ENCODE measurements at places on chromosomes 11 and 22.

- DNase-seq, result no peak
These were observed 70.7 kb upstream of the THY1 start for GRCh38 chr11:119493712-119494111.

- no peak for DNase-seq
These were observed 11.2 kb upstream of the CHST1 start for GRCh38 chr11:45676522-45677095.

- DNase-seq, result no peak
These were observed 11.8 kb downstream of the SWAP70 start for GRCh38 chr11:9675691-9676090.

GRCh38 chr22:45082795-45083194, 73.0 kb upstream of the PHF21B start:
- no peak for DNase-seq

- DNase-seq, result no peak
These were observed 76.0 kb downstream of the PACSIN2 start for GRCh38 chr22:42938976-42939375.

- no peak for DNase-seq
These were observed 43.4 kb downstream of the FAT3 start for GRCh38 chr11:92267968-92268367.

- DNase-seq, result no peak
These were observed 1.0 kb upstream of the HTATIP2 start for GRCh38 chr11:20362481-20362880.

- no peak for DNase-seq
These were observed 8.0 kb downstream of the TMPRSS6 start for GRCh38 chr22:37101311-37102066.

DNA sequence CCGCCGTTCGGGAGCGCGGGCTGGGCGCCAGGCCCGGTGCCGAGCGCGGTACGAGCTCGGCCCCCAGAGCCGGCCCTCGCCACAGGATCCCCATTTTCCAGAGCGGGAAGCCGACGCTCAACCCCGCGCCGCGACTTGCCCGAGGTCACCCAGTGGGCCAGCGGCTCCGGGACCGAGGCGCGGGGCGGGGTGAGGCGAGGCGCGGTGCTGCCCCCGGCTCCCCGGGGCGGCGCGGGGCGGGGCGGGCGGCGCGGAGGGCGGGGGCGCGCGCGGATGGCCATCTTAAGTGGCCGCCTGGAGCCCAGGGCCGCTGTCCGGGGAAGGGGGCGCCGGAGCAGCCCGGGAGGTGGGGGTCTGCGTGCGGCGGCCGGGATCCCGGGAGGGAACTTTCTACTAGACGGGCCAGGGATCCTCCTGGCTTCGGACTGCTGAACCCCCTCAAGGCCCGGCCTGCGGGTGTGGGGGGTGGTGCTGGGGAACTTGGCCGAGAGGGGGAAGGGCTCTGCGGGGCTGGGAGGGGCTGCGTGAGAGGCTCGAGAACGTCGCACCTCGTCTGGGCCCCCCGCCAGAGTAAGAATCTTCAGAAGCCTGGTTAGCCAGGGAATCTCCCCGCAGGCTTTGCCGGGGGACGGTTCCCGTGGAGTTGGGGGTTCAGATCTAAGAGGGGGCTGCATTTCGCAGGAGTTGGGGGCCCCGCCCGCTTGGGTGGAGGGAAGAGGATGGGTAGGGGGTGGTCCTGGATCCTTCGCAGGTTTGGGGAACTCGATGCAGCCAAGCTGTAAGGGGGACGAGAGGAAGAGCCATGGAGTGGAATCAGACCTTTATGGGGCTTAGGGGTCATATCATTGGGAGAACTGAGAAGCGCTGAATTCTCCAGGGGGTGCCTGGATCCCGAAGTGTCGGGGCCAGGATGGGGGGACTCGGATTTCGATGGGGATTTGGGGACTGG, 678 bp upstream of the INPPL1 start:
- peak; percentile 92 for DNase-seq

DNA sequence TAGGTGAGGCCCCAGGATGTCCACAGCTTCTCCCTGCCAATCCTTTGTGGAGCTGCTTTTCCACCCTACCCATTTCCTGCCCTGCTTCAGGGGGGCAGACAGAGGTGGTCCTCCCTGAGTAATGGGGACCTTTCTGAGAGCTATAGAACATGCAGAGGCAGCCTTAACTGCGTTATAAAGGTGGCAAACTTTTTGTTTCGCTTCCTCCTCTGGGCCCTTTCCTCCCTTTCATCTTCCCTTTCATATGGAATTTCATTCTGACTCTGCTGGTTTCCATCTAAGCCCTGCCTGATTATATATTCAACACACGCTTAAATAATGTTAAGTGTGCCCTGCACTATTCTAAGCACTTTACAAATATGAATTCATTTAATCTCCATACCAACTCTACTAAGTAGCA, 169.3 kb upstream of the E2F8 start:
- DNase-seq, result no peak

DNA sequence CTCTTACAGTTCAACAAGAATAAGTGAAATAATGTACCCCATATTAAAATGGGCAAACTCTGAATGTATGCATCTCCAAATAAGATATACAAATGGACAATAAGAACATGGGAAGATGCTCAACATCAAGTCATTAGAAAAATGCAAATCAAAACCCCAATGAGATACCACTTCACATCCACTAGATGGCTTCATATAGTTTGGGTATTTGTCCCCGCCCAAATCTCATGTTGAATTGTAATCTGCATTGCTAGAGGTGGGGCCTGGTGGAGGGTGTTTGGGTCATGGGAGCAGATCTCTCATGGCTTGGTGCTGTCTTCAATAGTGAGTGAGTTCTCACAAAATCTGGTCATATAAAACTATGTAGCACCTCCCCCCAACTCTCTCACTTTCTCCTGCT, 5.7 kb downstream of the MPZL2 start:
- peak; percentile 72 for DNase-seq

GRCh38 chr22:50481440-50482106, at the start of gene ADM2:
Gene ADM2 (plus strand): TSS chr22:50481543. CDS start chr22:50481848, 305 bp downstream.
- DNase-seq, result no peak

- DNase-seq, result no peak
These were observed 12.8 kb downstream of the MACROD1 start for GRCh38 chr11:64152841-64153691.

- DNase-seq, result no peak
These were observed 5.6 kb downstream of the ALX4 start for GRCh38 chr11:44304091-44305025.

- no peak for DNase-seq
These were observed 33.4 kb downstream of the INSC start for GRCh38 chr11:15148169-15148568.

GRCh38 chr22:34508797-34509196, 557.2 kb upstream of the ISX start:
- no peak for DNase-seq

- no peak for DNase-seq
These were observed 41.4 kb downstream of the DGCR2 start for GRCh38 chr22:19080853-19081252.

GRCh38 chr22:45496451-45496941, 6.2 kb upstream of the FBLN1 start:
- no peak for DNase-seq

GRCh38 chr11:69866648-69867047, 47.4 kb upstream of the FGF3 start:
- no peak for DNase-seq

GRCh38 chr11:7632211-7632610, 41.1 kb downstream of the CYB5R2 start:
- DNase-seq, result no peak

DNA sequence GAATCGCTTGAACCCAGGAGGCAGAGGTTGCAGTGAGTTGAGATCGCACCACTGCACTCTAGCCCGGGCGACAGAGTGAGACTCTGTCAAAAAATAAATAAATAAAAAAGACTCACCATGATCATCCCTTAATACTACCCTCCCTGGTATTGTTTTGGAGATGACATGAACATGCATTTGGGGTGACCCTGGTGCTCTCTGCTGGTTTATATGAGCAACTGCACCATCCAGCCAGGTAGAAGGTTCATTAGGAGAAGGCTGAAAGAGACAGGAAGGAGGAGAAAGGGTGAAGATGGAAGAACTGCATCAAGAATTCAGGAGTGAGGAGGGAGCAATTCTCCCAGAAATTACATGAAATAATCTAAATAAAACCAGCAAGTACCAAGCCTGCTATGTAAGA, 37.8 kb downstream of the SLC5A1 start:
- DNase-seq, result peak; percentile 60

DNA sequence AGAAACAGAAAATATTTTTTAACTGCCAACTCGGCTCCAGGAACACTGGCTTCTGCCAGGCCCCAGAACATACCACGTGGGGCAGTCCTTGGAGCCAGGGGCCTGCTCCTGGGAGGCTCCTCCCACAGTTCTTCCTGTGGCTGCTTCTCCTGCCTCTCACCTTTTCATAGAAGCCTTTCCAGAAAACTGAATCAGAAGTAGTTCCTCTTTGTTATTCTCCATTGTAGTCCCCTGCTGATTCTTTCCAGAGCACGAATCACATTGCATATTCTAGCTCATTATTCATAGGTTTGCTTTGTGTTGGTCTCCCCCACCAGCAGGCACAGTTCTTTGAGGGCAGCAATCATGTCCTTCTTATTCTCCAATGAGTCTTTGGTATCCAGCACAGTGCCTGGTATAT, 106.0 kb downstream of the EFCAB6 start:
- DNase-seq, result no peak

GRCh38 chr11:10407749-10408685, 47.0 kb upstream of the AMPD3 start:
- no peak for DNase-seq

DNA sequence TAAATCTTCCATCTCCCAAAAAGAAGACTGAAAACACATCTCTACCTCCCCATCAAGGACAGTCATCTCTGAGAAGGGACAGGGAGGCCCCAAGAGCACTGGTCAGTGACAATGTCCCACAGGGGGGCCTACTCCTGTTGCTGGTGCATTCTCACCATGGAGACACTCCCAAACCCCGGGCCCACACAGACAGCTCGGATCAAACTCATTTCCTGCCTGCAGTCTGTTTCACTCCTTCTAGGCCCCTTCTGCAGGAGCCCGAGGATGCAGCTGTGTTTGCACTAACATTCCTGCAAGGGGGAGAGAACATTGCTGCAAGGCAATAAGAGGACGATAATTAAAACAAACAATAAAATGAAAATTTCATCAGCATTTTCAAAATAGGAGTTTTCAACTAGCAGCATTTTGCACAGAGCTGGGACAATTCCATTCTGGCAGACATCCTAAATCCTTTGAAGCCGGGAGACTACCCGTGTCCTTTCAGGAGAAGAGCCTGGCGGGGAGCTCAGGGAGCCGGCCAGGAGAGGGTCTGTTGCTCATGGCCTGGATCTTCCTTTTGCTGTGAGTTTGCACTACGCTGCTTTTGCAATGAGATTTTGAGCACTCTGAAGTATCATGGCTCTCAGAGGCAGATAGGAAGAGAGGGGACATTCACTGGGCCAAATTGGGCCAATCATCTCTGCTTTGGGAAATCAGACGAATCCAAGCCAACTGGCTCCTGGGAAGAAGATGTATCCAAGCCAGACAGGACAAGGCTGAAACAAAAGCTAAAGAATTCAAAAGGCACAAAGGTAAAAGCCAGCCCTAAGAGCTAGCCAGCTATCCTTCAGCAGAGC, 33.2 kb downstream of the SPATA19 start:
- no peak for DNase-seq

DNA sequence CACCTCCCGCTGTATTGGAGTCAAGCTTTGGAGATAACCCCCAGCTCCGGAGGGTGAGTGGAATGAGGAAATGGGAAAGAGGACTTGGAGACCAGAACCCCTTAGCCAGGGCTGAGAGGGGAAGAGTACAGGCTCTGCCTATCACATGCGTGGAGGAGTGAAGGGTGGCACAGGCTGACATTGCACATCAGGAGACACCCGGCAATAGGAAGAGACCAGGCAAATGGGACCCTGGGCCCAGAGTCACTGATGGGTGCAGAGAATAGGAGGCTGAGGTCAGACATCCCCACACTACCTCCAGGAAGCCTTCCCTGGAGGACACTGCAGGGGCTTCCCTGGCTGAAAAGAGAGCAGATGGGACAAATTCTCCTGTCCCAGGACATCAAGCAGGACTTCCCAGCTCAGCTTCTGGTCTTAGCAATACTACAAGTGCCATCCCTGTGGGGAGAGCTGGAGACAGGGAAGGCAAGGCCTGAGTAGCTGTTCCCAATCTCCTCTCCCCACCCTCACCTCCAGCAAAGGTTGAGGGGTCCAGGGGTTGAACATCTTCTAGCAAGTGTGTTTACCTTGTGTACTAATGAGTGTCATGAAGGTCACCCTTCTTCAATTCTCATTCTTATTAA, 160.7 kb downstream of the BUD13 start:
- DNase-seq, result no peak

Measured in NCI-H526 (cell line).